Activated naive CD8-positive, alpha-beta T cell treated with anti-CD3 and anti-CD28 coated beads, Interleukin-2, amount 50 U/mL, for 24 hours (primary cell): ENCODE measurements at places on chromosomes 2 and 18.

DNA sequence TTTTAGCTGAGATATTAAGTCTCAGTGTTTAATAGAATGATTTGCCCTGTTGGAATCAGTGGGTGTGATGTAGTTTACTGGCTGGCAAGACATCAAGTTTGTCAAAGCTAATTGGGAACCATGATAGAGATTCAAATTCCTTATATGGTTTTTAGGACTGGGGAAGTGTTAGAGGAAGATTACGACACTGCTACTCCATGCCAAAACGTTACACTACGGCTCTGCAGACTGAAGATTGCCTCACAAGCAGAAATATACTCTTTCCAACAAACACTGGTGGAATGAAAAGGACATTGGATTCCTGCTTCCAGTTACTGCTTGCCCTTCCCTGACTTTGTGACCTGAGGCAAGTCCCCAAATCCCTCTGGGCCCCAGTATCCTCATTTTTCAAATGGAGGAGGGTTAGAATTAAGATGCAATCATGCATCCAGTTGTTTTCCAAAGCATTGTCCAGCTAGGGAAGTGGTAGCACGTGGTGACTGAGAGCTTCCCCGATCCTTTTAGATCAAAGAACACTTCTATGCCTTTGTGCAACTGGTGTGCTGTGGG lies 147.6 kb downstream of the CDC42EP3 start:
- no peak for DNase-seq

DNA sequence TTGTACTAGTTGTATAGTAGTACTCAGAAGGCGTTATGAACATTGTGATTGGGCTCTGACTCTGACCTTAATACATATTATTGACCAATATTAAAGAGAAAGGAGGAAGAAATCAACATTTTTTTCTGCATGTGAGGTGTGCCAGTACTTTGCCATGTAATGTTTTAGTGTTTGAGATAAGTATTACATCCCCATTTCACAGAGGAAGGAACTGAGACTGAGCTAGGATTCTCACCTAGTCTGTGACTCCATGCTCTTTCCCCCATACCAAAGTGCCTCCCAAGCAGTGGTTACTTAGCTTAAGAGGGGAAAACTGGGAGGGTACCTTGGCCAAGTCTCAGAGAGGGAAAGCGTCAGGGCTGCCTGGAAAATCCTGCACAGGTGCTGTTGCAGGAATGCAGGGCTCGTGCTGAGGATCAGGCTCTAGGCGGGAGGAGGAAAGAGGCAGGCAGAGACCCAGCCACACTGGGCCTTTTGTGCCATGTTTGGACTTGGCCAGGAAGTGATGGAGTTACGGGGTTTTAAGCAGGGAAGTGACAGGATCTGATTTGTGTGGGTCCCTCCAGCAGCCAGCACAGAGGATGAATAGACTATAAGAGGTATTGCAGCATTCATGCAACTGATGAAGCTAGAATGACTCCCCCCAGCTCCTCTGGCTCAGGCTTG lies 1.7 kb downstream of the PNKD start:
- no peak for DNase-seq

DNA sequence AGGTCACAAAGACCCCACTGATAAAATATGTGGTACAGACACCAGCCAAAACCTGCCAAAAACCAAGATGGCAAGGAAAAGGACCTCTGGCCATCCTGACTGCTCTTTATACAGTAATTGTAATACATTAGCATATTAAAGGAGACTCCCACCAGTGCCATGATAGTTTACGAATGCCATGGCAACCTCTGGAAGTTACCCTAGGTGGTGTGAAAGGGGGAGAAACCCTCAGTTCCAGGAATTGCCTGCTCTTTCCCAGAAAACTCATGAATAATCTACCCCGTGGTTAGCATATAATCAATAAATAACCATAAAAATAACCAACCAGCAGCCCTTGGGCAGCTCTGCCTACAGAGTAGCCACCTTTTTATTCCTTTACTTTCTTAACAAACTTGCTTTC lies 129.8 kb upstream of the EPB41L3 start:
- no peak for DNase-seq

DNA sequence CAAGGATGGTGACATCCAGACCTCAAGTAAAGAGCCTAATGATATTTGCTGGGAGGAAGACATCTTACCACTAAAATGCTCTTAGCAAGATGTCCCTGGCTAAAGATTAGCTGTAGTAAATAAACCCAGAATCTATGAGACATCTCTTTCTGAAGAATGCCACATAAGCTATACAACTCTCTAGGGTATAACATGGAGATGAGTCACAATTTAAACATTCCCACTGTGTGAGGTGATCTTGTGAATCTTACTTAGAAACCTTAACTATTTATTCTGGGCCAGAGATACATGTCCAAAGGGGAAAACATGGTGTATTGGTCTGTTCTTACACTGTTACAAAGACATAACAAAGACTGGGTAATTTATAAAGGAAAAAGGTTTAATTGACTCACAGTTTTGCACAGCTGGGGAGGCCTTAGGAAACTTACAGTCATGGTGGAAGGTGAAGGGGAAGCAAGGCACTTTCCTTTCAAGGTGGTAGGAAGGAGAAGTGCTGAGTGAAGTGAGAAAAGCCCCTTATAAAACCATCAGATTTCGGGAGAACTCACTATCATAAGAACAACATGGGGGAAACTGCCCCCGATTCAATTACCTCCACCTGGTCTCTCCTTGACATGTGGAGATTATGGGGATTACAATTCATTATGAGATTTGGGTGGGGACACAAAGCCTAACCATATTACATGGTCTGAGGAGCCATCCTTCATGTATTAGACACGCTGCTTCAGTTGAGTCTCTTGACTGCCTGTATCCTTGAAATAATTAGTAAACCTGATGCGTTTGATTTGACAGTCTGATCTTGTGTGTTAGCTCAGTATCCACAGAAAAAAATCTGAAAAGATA lies 17.1 kb downstream of the KRCC1 start:
- DNase-seq = no peak

- DNase-seq = no peak
Observed at GRCh38 chr2:169343202-169343601, 19.1 kb downstream of the LRP2 start.
